ENCODE measurements at places on chromosomes 1 and 21. TPM values are rescaled to one million over a fixed set of nuclear protein-coding genes. Genes with fewer than 3 reads are reported as not detected.

The RXFP4 gene
- total RNA-seq, result not detected

DNA sequence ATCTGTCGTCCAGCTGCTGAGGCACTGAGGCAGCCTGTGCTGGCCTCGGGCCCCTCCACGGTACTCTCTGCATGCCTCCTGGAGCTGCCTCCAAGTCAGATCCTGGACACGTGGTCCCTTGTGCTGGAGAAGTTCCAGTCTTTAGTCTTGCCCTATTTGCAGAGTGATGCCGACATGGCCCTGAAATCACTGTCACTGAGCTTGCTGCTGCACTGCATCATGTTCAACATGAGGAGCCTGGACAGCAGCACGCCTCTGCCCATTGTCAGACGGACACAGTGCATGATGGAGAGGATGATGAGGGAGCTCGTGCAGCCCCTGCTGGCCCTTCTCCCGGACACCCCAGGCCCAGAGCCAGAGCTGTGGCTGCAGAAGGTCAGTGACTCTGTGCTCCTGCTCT lies 10.0 kb downstream of the URB2 start:
- no peak for DNase-seq

GRCh38 chr1:47947531-47947930 lies 49.7 kb downstream of the TRABD2B start:
- DNase-seq, result no peak

DNA sequence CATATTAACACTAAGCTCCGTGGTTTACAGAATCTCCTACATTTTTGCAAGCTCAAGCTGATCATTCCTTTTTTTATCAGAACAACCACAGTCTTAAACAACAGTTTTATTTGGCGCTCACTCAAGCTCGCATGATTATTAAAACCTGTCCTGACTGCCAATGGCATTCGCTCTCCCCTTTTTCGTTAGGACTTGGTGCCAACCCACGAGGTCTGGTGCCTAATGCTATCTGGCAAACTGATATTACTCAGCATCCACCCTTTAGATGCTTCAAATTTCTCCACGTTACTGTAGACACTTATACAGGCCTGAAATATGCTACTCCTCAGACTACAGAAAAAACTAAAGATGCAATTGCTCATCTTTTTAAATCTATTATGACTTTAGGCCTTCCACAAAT lies 23.0 kb upstream of the ITLN1 start:
- DNase-seq, result no peak

DNA sequence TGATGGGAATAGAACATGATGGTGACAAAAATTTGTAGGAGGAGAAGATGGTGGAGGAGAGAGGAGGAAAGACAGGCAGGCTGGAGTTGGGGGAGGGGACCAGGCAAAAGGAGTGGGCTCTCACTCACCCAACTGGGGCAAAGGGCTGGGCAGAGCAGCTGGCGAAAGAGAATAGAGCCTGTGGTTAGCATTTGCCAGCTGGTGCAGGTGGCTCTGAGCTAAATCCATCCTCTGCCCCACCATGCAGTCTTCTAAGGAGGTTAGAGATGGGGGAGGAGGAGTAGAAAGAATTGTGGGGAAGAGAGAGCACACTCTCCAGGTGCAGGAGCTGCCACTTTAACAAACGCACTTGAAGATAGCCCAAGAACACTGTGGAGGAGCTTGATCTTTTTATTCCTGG lies 27.6 kb upstream of the SLAMF1 start:
- no peak for DNase-seq

All from type B pancreatic cell (in vitro differentiated cells).